ENCODE measurements at places on chromosomes 2 and 18. TPM values are rescaled to one million over a fixed set of nuclear protein-coding genes. Genes with fewer than 3 reads are reported as not detected.

The PNO1 gene
- total RNA-seq, result 15.3 TPM

The LCT gene
- total RNA-seq, result not detected

The CTAGE1 gene
- total RNA-seq, result 0.09 TPM

The LIMS2 gene
- total RNA-seq, result 22.1 TPM

The GPAT2 gene
- 11.9 TPM for total RNA-seq

The NTSR2 gene
- total RNA-seq, result not detected

The IGFBP5 gene
- 52.9 TPM for total RNA-seq

The MEIS1 gene
- total RNA-seq, result 10.5 TPM

The HOXD4 gene
- 2.8 TPM for total RNA-seq
